Activated B cell treated with CpG ODN at 0.5 μM for 24 hours (primary cell): ENCODE measurements at places on chromosomes 1 and 21.

DNA sequence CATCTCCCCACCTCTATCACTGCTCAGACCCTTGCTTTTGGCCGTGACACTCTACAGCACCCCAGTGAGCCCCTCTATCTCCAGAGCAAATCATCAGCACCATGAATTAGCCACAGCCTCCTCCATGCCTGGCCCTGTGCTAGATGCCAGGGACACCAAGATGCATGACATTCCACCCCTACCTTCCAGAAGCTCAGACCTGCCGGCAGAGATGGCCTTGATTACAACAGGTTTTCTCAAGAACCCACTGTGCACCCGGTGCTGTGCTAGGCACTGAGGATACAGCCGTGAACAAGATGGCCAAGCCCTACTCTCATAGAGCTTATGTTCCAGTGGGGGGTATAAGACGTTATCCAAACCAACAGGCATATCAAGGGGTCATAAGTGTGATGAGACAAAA lies 30.6 kb downstream of the CDK18 start:
- no peak overlapping the region for H3K4me3 ChIP-seq
- peaks cover 5% of the 10 kb centered on the region for H3K27me3 ChIP-seq
- H3K36me3 ChIP-seq: no peaks in the 10 kb centered on the region

DNA sequence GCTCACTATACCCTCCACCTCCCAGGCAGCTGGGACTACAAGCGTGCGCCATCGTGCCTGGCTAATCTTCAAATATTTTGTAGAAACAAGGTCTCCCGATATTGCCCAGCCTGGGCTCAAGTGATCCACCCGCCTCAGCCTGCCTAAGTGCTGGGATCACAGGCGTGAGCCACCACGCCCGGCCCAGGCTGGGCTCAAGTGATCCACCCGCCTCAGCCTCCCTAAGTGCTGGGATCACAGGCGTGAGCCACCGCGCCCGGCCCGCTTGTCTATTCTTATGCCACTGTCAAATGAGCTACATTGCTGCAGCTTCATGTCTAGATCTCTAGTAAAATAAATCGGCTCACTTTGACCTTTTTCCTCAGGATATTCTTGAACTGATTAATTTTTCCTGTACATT lies 107.7 kb upstream of the COL6A1 start:
- no peaks in the 10 kb centered on the region for H3K36me3 ChIP-seq
- peaks cover 2% of the 10 kb centered on the region for H3K4me1 ChIP-seq
- H3K27me3 ChIP-seq: no peaks in the 10 kb centered on the region
- H3K4me3 ChIP-seq: no peak overlapping the region
- no peak for DNase-seq

DNA sequence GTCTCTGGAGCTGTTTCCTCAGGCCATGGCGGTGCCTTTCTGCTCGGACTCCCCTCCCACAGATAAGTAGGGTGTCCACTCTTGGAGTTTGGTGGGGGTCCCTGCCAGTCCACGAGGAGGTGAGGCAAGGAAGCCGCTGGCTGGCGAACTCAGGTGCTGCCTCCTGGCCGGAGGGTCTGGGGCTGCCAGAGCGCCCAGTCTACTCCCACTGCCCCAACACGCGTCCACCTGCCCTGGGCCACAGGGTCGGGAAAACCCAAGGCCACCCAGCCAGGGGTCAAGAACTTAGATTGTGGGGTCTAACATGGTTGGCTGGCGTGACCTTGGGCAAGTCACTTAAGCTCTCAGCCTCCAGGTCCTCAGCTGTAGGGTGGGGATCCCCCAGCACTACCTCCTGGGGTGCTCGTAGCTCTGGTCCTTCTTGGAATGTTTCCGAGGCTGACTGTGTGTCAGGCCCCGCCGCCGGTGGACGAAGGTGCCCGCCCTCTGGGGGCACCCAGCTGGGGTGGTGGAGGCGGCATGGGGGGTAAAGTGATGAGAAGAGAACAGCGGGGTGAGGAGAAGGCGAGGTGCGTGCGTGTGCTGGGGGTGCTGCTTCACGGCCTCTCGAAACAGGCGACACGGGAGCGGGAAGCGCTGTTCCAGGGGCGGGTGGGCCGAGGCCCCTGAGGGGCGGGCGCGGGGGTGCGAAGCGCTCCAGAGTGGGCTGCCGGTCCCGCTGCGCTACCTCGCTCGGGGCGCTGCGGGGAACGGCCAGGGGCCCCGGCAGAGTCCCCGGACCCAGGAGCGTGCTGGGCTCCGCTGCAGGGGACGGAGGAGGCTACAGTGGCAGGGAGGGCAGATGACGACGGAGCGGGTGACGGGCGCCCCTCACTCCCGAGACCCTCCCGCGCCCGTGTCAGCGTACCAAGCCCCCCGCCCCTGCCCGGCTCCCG lies 1.2 kb downstream of the SH2D5 start:
- peak overlapping the region; percentile 83 for H3K4me3 ChIP-seq
- no peak for DNase-seq
- H3K36me3 ChIP-seq: no peaks in the 10 kb centered on the region

- H3K36me3 ChIP-seq: no peaks in the 10 kb centered on the region
- H3K4me3 ChIP-seq: no peak overlapping the region
- H3K27ac ChIP-seq: no peak overlapping the region
- H3K4me1 ChIP-seq: no peaks in the 10 kb centered on the region
- DNase-seq: no peak
Measured at GRCh38 chr1:216847397-216848036, 124.3 kb upstream of the ESRRG start.

- DNase-seq: no peak
- peaks cover 2% of the 10 kb centered on the region for H3K27me3 ChIP-seq
- no peak overlapping the region for H3K27ac ChIP-seq
- H3K4me3 ChIP-seq: no peak overlapping the region
- no peaks in the 10 kb centered on the region for H3K36me3 ChIP-seq
Measured at GRCh38 chr21:45327441-45328197, 39.9 kb upstream of the POFUT2 start.

DNA sequence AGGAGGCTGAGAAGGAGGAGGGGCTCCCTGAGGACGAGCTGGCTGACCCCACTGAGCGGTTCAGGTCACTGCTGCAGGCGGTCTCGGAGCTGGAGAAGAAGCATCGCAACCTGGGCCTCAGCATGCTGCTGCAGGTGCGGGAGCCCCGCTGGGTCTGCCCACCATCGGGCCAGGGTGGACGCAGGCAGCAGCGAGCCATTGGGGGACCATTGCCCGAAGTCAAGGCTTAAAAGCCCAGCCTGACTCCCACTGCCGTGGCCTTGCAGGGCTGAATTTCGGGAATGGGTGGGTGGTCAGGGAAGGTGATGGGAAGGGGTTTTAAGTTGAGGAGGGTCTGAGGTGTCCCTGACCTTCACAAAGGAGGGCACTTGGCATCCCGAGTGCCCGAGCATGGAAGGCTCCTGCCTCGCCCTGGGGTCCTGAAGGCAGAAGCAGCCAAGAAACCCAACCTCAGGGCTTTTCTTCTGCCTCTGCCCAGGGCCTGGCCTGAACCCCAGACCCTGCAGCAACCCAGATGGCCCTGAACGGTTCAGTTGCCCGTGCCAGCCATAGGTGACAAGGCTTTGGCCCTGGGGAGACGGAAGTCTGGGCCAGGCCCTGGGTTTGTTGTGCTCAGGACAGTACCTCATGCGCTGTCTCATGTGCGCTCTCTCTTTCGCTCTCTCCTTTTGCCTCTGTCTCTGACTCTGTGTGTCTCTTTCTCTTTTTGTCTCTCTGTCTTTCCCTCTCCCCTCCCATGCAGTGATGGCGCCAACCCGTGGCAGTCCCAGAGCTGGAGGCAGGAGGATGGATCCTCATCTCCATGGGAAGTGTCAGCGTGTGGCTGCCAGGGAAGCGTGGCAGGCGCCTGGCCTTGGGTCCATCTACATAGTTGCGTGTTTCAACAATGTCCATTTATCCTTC lies 6.2 kb downstream of the RNF187 start:
- H3K27ac ChIP-seq: no peak overlapping the region
- H3K4me1 ChIP-seq: peaks cover 26% of the 10 kb centered on the region
- no peaks in the 10 kb centered on the region for H3K27me3 ChIP-seq
- H3K36me3 ChIP-seq: peaks cover 71% of the 10 kb centered on the region
- no peak overlapping the region for H3K4me3 ChIP-seq

GRCh38 chr1:236140705-236141446 lies 1.5 kb upstream of the GPR137B start:
- H3K4me1 ChIP-seq: peaks cover 29% of the 10 kb centered on the region
- H3K27ac ChIP-seq: no peak overlapping the region
- peaks cover 3% of the 10 kb centered on the region for H3K36me3 ChIP-seq
- H3K27me3 ChIP-seq: peaks cover 29% of the 10 kb centered on the region
- peak overlapping the region; percentile 82 for H3K4me3 ChIP-seq

DNA sequence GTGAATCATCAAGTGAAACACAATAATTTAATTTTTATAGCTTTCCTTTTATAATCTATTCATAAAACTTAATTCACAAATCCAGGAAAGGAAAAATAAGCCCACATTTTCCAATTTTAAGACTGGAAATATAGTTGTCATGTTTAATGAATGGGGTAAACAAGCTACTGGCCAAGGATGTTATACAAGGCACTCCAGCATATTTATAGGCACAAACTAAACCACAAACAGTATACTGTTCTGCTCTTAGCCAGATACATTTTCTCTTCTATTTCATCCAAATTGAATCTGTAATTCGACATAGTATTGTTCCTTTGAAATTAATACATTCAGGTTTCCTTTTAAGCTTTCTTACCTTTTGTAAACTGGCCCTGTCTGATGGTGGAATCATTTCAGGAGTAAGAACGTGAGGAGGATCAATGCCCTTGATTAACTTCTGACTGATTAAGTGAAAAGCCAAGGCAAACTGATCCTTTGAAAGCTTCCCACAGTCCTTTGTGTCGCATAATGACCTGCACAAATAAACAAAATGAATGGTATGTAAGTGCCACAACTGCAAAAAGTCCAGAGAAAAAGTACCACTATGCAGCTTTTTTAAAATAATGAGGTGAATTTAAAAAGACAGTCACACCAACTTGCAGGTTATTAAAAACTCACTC lies 74.4 kb downstream of the EPS15 start:
- H3K36me3 ChIP-seq: peaks cover 84% of the 10 kb centered on the region
- no peaks in the 10 kb centered on the region for H3K27me3 ChIP-seq
- no peak overlapping the region for H3K27ac ChIP-seq
- DNase-seq: no peak
- H3K4me1 ChIP-seq: peaks cover 9% of the 10 kb centered on the region

DNA sequence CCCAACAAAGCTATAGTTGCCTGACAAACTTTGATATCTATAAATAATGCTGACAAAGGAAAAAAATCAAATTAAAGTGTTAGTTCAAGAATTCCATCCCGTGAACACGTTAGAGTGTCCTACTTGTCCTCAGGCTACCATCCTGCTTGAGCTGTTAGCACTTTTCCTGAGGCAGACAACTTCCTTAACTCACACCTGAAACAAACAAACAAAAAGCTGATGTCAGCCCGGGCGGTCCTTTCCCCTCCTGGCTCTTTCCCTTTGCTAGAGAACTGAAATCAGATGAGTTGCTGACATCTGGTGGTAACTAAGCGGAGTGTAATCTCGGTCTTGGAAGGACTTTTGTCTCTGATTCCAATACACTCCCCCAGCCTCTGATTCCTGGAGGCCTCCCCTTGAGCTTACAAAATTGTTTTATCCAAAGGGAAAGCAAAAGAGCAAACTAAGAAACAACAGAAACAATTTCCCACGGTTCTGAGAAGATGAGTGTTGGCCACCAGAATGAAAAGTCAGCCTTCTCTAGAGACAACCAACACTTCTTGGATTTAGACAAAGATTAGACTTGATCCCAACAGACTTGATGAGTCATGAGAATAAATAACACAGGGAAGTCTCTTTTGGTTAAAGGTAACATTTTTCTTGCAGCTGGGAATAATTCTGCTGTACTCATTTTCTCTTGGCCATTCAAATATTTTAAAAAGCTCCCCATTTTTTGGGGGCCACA lies 135.4 kb downstream of the PROX1 start:
- no peaks in the 10 kb centered on the region for H3K36me3 ChIP-seq
- H3K27ac ChIP-seq: no peak overlapping the region
- H3K4me3 ChIP-seq: no peak overlapping the region
- no peak for DNase-seq
- peaks cover 3% of the 10 kb centered on the region for H3K27me3 ChIP-seq

DNA sequence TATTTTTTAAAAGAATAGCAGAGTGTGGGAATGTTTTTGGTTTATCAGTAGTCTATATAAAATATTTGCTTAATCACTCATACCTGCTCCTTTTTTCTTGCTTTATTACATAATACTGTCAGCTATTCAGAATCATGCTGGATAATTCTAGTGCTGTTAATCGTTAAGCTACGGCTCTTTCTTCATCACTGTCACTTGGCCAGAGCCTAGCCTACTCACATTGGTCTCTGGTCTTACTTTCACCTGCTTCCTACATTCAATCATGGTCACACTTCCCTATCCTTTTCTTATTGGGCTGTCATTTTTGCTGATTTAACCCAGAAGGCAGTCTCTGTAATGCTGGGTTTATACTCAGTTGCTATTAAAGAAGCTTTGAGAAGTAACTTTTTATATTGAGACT lies 2.5 kb downstream of the KLHL20 start:
- no peaks in the 10 kb centered on the region for H3K27me3 ChIP-seq
- no peak overlapping the region for H3K27ac ChIP-seq
- peaks cover 39% of the 10 kb centered on the region for H3K36me3 ChIP-seq

GRCh38 chr1:85584264-85584781 lies 3.8 kb downstream of the CCN1 start:
- no peak overlapping the region for H3K4me3 ChIP-seq
- no peaks in the 10 kb centered on the region for H3K36me3 ChIP-seq
- no peak overlapping the region for H3K27ac ChIP-seq
- H3K4me1 ChIP-seq: peaks cover 18% of the 10 kb centered on the region
- peaks cover 43% of the 10 kb centered on the region for H3K27me3 ChIP-seq

- no peaks in the 10 kb centered on the region for H3K36me3 ChIP-seq
- H3K4me3 ChIP-seq: no peak overlapping the region
- peaks cover 17% of the 10 kb centered on the region for H3K27me3 ChIP-seq
- no peak overlapping the region for H3K27ac ChIP-seq
- H3K4me1 ChIP-seq: no peaks in the 10 kb centered on the region
Measured at GRCh38 chr1:5769146-5769545, 223.1 kb downstream of the NPHP4 start.

GRCh38 chr1:111690306-111690617 lies 48.9 kb downstream of the INKA2 start:
- H3K36me3 ChIP-seq: peaks cover 46% of the 10 kb centered on the region
- H3K4me3 ChIP-seq: no peak overlapping the region
- no peak for DNase-seq
- H3K27ac ChIP-seq: peak overlapping the region; percentile 80
- peaks cover 59% of the 10 kb centered on the region for H3K4me1 ChIP-seq
- no peaks in the 10 kb centered on the region for H3K27me3 ChIP-seq

- peaks cover 4% of the 10 kb centered on the region for H3K4me1 ChIP-seq
- no peak overlapping the region for H3K4me3 ChIP-seq
- peaks cover 60% of the 10 kb centered on the region for H3K36me3 ChIP-seq
- DNase-seq: no peak
- H3K27ac ChIP-seq: no peak overlapping the region
Measured at GRCh38 chr21:45522986-45523385, 19.3 kb downstream of the SLC19A1 start.

DNA sequence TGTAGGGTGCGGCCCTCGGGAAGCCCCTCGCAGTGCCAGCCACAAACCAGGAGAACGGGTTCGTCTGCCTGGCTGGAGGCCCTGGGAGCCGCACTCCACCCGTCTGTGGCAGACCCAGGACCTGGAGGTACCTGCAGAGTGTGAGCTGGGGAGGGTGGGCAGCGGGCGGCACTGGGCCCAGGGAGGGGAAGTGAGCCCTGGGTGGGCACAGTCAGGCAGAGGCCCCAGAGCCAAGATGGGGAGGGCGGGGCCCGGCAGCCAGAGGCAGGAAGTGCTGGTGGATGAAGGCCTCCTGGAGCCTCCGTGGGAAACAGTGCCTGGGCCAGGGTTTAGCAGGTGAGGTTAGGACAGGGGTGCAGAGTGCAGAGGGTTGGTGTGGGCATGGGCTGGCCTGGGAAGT lies 4.0 kb upstream of the PEX10 start:
- no peak for DNase-seq
- peaks cover 37% of the 10 kb centered on the region for H3K4me1 ChIP-seq
- peak overlapping the region; percentile 70 for H3K27ac ChIP-seq
- H3K27me3 ChIP-seq: no peaks in the 10 kb centered on the region
